ENCODE measurements at places on chromosomes 2 and 18. TPM values are rescaled to one million over a fixed set of nuclear protein-coding genes. Genes with fewer than 3 reads are reported as not detected.

The TMEM198 gene
- 2.4 TPM for total RNA-seq

DNA sequence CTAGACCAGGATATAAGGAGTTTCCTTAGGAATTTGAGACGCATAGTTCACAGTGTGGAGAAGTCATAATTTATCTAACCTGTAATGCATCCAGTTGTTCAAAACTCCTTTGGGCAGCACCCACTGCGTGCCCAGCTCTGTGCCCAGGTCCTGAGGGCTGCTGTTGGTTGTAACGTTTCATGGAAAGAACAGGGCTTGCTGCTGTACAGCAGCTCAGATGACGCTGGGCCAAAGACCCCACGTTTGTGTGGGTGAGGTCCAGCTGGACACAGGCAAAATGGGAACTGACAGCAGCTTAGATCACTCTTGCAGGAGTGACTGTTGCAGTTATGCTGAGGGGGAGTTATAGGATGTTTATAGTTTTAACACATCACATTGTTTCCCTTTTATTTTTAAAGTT lies 30.0 kb upstream of the HS6ST1 start:
- no peak for DNase-seq

GRCh38 chr2:2947406-2947805 lies 430.2 kb downstream of the EIPR1 start:
- DNase-seq: no peak

- no peak for DNase-seq
Measured at GRCh38 chr2:173307293-173307692, 47.4 kb upstream of the CDCA7 start.

DNA sequence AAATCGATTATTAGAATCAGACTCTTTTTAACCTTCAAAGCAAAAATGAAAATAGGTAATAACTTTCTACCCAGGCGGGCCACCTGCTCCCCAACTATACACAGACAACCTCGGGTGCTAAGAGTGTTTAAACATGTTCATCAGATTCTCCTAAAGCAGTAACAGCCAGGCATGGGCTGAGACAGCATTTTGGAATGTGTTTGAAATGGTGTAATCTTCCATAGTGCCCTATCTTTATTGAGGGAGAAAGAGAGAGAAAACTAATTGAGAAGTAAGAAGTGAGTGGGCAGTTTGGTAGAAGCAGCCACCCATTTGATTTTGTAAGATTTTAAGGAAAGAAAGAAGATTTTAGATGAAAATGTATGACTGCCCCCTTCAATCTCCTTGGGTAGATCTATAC lies 196.1 kb upstream of the CTAGE1 start:
- no peak for DNase-seq

The ANKRD53 gene
- not detected for total RNA-seq

The OR6B2 gene
- total RNA-seq: not detected

DNA sequence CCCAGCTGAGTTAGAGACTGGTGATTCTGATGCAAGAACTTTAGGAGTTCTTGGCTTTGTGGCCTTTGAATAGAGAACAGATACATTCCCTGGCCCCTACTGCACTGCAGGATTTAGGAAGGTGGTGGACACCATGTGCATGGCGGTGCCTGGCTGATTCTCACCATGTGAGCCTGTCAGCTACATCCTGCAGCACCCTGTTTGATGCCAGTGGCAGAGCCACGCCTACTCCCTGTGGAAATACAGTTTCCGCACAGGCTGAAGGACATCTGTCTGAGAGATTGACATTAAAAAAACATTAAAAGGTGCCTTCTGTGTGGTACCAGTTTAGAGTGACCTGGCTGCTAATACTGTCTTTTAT lies 50.0 kb downstream of the KCNE4 start:
- DNase-seq: no peak

Measured in Daoy (cell line).